Fibroblast of skin of right biceps (primary cell): ENCODE measurements at places on chromosomes 16 and 17.

- DNase-seq: no peak
Measured at GRCh38 chr17:57412520-57413096, 156.3 kb downstream of the MSI2 start.

GRCh38 chr17:46733837-46734475 is 84.5 kb downstream of the WNT3 start:
- peak; percentile 80 for DNase-seq

GRCh38 chr16:89721546-89722391 is 432 bp downstream of the ZNF276 start:
- DNase-seq: peak; percentile 41

DNA sequence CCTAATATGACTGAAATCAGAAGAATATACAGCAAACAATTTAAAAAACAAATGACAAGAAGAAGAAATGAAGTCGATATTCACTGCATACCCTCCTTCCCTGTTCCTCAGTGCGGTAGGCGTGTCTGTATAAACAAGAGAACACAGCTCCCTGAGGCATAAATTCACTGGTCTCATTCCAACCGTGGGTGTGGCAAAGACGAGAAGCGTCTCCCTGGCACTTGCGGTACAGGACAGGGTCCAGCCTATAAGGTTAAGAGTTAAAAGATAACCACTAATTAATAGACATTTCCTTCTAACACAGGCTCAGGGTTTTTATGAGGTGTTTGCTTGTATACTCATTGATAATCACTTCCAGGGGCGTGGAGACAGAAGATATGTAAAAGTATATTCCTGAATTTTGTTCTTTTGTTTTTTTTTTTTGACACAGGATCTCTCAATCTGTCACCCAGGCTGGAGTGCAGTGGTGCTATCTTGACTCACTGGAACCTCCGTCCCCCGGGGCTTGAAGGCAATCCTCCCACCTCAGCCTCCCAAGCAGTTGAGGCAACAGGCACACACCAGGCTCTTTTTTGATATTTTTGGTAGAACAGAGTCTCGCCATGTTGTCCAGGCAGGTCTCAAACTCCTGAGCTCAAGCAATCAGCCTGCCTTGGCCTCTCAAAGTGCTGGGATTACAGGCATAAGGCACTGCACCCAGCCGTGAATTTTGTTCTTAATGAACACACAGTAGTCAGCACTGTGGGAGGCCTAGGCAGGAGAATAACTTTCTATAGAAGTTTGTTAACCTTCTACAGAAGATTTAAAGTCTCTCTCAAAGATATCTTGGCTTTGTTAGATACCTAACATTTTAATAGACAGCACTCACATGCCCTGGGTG is 59.1 kb upstream of the CLEC18B start:
- DNase-seq: no peak

DNA sequence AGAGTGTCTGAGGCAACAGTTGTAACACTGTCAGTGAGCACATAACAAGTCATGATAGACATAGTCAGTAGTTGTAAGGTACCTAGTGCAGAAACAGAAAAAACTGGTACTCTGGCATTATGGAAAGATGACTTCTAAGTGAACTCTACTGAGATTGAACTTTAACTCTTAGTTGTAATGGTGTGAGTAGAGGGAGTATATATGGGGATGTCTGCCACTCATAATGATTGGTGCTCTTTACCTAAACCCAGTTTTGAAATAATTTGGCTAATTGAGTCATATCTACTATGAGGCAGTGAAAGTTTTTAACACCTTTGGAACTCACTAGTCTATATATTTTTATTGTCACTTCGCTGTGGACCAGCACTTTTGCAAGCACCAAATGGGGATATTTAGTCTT is 6.6 kb downstream of the NLK start:
- DNase-seq: no peak

DNA sequence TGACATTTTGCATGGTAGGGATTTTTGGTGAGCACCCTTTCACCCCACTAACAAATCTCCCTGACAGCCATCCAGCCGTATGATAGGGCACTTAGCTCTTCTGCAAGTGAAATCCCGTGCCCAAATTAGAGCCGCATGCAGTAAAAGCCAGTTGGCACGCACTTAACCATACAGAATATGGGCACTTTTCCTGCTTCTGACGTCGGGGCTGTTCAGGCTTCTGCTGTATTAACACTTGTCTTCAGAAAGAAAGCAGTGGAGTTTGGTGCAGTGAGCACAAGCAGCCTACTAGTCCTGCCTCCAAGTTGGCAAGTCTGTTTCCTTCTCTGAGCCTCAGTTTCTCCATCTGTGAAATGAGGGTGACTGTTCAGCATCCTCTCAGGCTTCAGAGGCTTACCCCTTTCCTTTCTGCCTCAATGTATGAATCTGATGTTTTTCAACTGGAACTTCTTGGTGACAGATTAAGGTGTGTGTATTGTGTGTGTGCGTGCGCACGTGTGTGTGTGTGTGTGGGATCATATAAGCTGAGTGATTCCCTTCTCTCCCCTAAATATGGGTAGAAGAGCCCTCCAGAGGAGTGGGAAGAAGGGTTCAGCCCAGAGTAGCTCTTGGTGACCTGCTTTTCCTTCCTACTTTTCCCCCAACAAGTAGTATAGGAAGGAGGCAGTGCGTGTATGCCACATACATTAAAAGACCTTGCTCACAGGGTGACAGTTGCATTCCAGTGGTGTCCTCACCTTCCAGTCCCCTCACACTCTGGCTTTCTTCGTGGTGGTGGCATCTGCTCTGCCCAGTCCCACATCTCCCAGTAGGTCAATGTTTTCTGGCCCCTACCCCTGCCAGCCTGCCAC is 19.0 kb downstream of the IGF2BP1 start:
- DNase-seq: peak; percentile 10

- DNase-seq: no peak
Measured at GRCh38 chr17:74805591-74805991, 29.4 kb upstream of the NAT9 start.

GRCh38 chr16:50887500-50888298 is 145.8 kb downstream of the CYLD start:
- no peak for DNase-seq

- DNase-seq: peak; percentile 49
Measured at GRCh38 chr17:3710951-3711383, 12.7 kb upstream of the HASPIN start.

GRCh38 chr16:31187808-31188189 is 7.9 kb downstream of the FUS start:
- DNase-seq: no peak

GRCh38 chr16:69376393-69377059 is 9.3 kb downstream of the TERF2 start:
- DNase-seq: no peak

- peak; percentile 23 for DNase-seq
Measured at GRCh38 chr17:78716814-78717393, 65.2 kb downstream of the CYTH1 start.
